ENCODE measurements at places on chromosomes 4 and X.

DNA sequence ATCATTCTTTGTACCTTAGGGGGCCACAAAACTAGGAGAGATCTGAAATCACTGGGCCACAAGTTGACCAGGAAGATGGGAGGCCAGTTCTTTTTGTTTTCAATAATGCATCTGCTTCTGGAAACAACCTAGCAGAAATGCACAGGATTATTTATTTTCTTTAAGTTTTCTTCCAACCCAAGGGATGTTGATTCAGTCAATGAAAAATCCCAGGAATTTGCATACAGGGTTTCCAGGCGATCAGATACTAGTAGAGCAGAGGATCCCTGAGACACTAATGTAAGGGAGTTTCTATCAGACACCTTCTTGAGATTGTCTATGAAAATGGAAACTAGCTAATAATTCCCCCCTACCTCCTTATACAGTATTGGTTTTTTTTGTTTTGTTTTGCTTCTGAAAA, 7.4 kb downstream of the ATOH1 start:
- no peak for DNase-seq

GRCh38 chr4:156778606-156779005, 193.0 kb downstream of the PDGFC start:
- no peak for DNase-seq

DNA sequence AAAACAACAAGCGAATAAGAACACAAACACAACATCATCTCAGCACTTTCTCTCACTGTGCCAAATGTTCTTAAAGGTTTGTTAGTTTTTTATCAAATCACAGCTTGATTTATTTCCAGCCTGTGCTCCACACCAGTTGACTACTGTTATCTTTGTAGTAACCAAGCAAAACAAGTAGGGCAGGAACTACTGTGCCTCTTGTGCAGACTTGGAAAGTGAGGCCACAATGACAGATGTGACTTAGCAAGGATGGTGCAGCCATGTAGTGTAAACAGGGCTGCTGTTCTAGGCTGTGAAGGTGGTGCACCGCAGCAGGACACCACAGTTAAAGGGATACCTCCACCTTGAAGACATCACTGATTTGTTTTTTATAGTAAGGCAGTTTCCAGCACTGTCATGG, 170.0 kb downstream of the IL1RAPL1 start:
- no peak for DNase-seq

GRCh38 chrX:130468395-130468923, 66.7 kb downstream of the RBMX2 start:
- no peak for DNase-seq

GRCh38 chr4:1053080-1053661, 41.7 kb downstream of the FGFRL1 start:
- DNase-seq, result no peak

GRCh38 chr4:143291314-143291713, 45.4 kb upstream of the GAB1 start:
- DNase-seq, result no peak

GRCh38 chr4:67912080-67912479, 28.3 kb upstream of the TMPRSS11D start:
- no peak for DNase-seq

DNA sequence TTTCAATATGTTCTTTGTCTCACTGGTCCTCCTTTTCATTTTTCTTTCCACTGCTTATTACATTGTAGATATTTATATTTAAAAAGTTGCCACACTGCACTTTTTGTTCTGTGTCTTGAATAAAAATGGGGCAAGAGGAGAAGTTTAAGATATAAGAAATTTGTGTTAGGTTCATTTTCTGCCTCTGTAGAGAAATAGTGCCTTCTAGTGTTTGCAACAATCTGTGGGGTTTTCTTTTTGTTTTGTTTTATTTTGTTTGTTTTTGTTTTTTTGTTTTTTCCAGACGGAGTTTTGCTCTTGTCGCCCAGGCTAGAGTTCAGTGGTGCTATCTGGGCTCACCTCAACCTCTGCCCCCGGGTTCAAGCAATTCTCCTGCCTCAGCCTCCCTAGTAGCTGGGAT, 20.1 kb upstream of the SMIM14 start:
- DNase-seq, result no peak

- DNase-seq, result no peak
Measured at GRCh38 chr4:38092701-38093100, 132.5 kb downstream of the PTTG2 start.

DNA sequence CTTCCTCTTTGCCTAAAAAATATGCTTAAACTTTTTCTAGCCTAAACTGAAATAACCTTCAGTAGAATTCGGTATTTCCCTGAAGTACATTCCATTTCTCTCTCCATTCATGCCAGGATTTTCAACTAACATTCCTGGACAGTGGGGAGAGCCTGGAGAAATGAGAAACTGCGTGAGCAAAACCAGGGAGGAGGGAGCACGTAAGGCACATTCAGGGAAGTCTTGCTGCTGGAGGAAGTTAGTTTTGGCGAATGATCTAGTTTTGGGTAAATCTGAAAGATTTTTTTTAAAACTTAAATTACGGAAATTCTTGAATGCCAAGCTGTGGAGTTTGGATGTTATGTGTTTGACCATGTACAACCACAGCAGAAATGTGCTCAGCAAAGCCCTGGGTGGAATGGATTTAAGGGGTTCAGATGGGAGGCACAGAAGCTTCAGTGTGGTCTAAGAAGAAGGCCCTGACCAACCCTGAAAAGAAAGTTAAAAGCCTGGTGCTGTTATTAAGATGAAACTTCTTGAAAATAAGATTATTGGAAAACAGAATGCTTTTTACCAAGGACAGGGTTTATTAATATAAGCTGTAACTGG, 347.8 kb downstream of the ANK2 start:
- DNase-seq, result no peak

DNA sequence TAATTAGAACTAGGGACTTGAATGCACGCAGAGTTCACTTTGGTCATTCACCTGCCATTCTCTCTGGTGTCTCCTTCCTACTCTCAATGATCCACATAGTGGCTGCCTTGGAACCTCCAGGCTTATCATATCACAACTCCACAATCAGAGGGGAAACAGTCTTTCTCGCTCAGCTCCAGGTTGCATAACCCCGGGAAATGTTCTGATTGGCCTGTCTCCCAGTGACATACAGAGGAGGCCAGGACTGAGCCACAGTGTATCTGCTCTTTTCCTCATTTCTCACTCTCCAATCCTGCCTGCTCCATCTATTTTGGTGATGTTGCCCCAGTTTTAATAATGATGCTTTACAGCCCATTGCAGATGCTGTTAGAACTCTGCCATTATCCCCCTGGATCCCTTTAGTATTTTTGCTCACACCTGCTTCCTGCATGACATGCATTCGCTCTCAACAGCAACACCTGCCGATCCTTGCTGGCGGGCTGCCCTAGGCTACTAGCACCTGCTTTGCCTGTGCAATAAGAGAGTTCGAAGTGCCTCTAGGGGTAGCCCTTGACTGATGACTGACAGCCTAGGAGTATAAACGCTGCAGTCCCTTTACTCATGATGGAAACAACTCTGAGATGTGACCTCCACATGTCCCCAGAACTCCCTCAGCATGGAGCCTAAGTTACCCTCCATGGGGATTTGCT, 211.3 kb upstream of the RPS6KA3 start:
- DNase-seq, result no peak

DNA sequence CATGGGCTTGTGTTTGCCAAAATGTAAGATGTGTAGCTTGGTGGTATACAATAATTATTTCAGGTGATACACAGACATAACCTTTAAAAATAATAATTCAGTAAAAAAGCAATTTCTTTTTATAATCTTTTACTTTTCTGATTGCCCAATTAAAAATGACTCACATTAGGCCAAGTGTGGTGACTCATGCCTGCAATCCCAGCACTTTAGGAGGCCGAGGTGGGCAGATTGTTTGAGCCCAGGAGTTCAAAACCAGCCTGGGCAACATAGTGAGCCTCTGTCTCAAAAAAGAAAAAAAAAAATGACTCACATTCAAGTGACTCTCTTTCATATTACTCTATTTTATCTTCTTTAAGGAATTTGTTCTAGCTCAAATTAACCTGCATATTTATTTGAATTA, 449.4 kb upstream of the HTR2C start:
- no peak for DNase-seq

- DNase-seq, result no peak
Measured at GRCh38 chr4:177092807-177093206, 216.9 kb upstream of the NEIL3 start.

DNA sequence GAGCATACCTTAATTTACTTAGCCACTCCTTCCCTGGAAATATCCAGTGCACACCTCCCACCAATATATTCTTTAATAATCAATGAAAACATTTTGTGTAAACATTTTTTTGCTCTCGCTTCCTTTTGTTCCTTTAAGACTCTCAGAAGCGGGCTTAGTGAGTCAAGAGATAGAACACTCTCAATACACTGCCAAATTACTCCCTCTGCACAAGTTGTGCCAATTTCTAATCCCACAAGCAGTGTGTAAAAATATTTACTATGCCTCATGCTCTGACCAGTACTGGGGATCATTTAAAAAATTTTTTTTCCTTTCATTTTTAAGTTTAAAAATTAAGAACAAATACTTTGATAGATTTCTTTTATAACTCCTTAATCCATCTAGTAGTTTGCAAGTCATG, 5.1 kb downstream of the MORF4L2 start:
- no peak for DNase-seq

DNA sequence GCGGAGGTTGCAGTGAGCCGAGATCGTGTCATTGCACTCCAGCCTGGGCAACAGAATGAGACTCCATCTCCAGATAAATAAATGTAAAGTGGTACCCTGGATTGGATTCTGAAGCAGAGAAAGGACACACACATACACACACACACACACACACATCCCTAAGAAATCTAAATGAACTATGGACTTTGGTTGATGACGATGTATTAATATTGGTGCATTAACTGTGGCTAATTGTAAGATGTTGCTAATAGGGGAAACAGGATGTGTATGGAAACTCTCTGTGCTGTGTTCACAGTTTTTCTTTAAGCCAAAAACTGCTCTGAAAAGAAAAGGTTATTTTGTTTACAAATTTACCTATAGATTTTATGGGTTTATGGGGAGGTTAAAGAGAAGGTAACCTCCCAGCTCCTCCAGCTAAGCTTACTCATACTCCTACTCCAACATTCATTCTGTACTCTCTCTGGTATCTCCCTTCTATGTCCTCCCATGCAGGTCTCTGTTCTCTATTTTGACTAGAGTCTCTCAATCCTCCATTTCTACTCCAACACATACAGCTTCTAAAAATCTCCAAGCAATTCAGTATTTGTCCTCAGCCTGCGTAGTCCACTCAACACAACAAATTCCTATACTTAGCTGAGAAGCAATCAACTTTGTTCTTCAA, 46.5 kb upstream of the RELL1 start:
- DNase-seq, result no peak

GRCh38 chr4:107380836-107381438, 339.1 kb downstream of the PAPSS1 start:
- DNase-seq, result no peak

- no peak for DNase-seq
Measured at GRCh38 chrX:70033348-70034051, 16.2 kb downstream of the AWAT2 start.

DNA sequence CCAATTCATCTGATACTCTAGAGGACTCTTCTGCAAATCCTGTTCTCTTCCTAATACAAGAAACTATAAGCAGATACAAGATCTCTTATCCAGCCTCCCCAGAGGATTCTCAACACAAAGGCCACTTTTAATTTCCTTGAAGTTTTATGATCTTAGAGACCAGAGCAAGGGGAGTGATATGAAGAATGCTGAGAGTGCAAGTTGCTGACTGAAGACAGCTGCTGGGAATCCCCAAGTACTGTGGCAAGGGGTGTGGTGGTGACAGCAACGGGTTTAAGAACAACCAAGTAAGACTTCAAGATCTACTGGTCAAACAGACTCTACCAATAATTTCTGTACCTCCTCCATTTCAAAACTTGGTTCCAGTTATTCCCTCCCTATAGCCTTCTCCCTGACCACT, 7.0 kb downstream of the AMMECR1 start:
- no peak for DNase-seq

DNA sequence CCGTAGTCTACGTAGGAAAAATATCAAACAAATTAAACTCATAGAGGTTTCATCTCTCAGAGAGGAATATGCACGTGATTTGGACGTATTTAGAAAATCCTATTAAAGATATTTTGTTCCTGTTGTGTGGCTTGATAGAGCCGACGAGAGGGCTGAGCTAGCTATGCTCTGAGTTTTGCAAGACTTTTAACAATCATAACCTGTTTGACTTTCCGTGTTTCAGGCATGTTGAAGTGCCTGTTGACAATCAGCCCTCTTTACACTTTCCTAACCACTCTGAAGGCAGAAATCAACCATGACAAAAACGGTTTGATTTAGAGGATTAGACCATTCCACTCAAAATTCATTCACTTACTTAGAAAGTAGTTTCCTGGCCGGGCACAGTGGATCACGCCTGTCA, 297.3 kb downstream of the ASMT start:
- DNase-seq, result no peak

GRCh38 chr4:100948911-100949310, 398.4 kb downstream of the PPP3CA start:
- no peak for DNase-seq

DNA sequence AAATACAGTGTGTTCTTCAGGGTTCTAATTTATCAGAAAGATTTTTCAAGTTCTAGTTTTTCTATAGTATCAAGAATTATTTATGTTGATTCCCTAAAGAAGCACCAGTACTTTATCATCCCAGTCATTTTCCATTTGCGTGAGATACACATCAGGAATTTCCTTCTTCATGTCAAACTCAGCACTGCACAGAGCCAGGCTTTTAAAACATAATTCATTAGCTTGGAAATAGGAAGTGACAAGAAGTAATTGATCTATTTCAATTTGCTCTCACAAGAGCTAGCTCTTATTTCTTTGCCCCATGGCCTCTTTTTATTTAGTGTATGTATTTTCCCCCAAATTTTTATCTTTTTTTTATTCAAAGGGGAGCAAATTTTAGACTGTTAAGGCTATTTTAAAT, 13.0 kb upstream of the SLC10A4 start:
- DNase-seq, result no peak

DNA sequence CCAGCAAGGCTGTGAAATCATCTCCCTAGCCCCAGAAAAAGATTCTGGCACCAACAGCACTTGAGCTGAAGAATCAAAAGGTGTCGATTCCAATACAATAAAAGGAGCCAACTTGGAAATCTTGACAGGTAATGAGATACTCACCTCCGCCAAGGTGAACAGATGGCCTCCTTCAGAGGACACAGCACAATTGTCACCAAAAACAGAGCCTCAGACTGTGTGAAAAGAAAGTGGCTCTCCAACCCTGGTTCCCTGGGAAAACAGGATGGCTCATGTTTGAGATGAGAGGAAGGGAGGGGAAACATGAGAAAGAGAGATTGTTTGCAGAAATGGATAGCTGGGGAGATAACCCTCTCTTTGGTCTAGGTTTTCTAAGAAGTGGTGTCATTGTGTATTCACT, 168.9 kb downstream of the HS3ST1 start:
- no peak for DNase-seq

DNA sequence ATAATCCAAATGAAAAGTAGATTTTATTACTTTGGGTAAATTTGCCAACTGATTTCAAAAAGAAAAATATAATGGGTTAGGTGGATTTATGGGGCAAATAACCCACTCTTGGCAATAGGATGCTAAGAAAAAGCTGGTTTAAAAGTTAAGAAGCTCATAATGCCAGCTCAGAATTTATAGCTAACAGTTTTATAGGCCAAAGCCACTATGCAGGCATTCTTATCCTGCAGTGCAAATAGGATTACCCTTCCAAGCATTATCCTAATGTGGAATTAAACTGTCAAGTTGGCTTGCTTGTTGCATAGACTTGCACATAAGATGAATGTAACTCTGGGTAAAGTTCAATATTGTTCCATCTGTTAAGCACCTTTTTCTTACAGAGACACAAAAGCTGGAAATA, 703.0 kb downstream of the PCDH18 start:
- DNase-seq, result no peak

- DNase-seq, result no peak
Measured at GRCh38 chr4:32574803-32575202, 1854.6 kb downstream of the PCDH7 start.

Data from cardiac septum (tissue), 1 donor.